ENCODE measurements at places on chromosomes 3 and 15.

DNA sequence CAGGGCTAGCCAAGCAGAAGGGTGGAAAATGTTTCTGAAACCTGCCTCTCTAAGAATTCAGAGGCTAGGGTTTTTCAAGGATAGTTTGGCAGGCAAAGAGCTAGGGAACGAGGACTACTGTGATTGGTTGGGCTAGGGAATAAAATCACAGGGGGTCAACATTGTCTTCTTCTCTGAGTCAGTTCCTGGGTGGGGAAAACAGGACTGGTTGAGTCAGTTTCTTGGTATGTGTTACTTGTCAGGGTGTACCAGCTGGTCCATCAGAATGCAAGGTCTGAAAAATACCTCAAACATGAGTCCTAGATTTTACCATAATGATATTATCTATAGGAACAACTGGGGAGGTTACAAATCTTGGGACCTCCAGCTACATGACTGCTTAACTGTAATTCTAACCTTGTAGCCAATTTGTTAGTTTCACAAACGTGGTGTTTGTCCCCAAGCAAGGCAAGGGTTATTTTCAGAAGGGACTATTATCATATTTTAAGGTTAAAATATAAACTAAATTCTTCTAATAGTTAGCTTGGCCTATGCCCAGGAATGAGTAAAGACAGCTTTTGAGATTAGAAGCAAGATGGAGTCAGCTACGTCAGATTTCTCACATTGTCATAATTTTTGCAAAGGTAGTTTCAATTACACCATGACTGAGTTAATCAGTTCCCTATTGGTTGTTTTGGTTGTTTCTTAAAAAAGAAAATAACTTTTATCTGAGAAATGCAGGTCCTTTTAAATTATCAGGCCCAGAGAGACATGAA is 231.5 kb downstream of the ALCAM start:
- DNase-seq, result no peak

GRCh38 chr15:78438619-78439285 is 736 bp downstream of the IREB2 start:
- DNase-seq, result no peak

DNA sequence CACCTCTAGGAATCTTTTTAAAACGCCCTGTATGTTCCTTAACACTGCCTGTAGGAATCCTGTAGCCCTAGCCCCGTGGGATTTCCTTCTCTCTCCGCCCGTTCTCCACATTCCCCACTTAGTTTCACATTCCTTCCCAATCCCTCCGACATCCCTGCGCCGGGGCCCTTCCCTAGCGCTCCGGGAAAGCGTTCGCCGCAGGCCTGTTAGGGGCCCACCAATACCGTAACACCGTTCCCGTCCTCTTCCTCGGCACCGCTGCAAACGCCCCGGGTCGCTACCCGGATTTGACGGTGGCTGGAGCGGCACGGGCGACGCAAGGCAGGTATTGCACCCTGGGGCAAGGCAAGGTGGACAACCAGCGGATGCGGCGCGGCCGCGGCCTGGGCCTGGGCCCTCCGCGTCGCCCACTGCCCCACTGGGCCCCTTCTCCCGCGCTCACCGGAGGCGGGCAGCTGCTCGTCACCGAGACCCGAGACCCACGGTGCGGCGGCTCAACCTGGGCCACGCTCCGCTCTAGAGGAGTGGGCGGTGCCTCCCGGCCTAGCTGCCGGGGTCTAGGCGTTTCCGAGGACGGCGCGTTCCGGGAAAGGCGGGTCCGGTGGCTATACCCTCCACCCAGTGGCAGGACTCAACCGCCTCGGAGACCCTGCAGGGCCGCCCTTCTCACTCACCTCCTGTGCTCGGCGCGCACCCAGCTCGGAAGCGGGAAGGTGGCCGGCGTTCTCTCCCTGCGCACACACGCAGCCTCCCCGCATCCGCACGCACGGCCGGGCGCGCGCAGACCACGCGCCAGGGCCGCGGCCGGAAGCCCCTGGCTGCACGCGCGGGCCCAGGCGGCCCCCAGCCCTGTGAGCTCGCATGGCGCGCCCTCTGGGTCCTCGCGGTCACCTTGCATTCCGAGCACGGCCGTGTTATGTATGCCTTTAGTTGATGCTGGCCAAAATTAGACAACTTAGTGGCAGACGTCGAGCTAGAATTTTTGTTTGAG is at the start of gene B3GALNT1:
Gene B3GALNT1, minus strand, starts transcription at position 789 of the 991 bp plus-strand sequence. CDS start 18,595 bp downstream, outside the sequence.
- DNase-seq, result peak; percentile 21

GRCh38 chr3:17946619-17947018 is 204.2 kb upstream of the TBC1D5 start:
- DNase-seq, result no peak

GRCh38 chr3:161413855-161414210 is 42.5 kb upstream of the SPTSSB start:
- no peak for DNase-seq

- DNase-seq, result no peak
Observed at GRCh38 chr3:59429198-59429597, 379.4 kb upstream of the CFAP20DC start.

GRCh38 chr3:154666542-154666941 is 236.6 kb upstream of the GPR149 start:
- no peak for DNase-seq

DNA sequence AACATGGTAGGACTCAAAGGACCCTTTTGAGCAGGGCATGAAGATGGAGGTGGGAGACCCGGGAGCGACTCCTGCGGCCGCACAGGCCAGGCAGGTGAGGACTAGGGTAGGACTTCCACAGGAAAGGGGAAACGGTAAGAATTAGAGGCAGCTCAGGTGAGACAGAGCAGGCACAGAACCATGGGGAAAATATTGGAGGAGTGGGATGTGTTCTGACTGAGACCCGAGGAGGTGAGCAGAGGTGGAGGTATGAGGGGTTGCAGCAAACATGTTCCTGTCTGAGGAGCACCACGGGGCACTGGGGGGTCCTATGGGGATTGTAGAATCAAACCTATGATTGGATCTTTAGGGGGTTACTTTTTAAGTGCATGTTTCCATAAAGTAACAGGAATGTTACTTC is 1.4 kb upstream of the ISG20 start:
- DNase-seq, result no peak

DNA sequence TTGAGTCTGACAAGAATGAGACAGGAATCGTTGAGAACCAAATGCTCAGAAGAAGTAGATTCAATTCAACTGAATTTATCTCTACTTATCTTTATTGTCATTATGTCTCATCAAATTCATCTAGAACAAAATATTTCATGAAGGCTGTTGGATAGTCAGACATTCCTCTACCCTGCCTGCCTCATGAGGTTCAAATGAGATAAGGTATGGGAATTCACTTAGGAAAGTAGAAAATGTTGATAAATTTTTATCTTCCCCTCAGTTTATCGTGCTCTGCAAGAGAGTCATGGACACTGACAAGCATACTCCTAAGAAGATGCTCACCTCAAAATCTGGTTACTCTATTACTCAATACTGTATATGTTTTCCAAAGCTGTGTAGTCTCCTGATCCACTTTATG is 149.7 kb upstream of the CDIN1 start:
- DNase-seq, result no peak

GRCh38 chr3:17518189-17519059 is 224.0 kb downstream of the TBC1D5 start:
- no peak for DNase-seq

GRCh38 chr15:44289259-44289790 is 806 bp downstream of the GOLM2 start:
- DNase-seq, result no peak

- DNase-seq, result no peak
Observed at GRCh38 chr15:32936283-32936918, 218.6 kb downstream of the GREM1 start.

GRCh38 chr3:184335291-184335660 is 2.1 kb upstream of the FAM131A start:
- DNase-seq, result no peak

- no peak for DNase-seq
Observed at GRCh38 chr3:150978566-150979148, 6.1 kb upstream of the CLRN1 start.

DNA sequence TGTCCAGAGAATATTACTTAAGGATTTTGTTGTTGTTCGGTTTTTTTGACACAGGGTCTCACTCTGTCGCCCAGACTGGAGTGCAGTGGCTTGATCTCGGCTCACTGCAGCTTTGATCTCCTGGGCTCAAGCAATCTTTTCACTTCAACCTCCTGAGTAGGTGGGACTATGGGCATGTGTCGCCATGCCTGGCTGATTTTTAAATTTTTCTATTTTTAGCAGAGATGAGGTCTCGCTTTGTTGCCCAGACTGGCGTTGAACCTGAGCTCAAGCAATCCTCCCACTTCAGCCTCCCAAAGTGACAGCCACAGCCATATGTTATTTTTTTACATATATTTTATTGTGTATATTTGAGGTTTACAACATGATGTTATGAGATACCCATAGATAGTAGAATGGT is 86.8 kb upstream of the UMPS start:
- DNase-seq, result no peak

- DNase-seq, result no peak
Observed at GRCh38 chr15:66679657-66680108, 22.4 kb upstream of the SMAD6 start.

GRCh38 chr15:75063338-75063737 is 39.9 kb downstream of the PPCDC start:
- DNase-seq, result no peak
